EH (cell line): ENCODE measurements at places on chromosomes 4 and X.

- peak; percentile 45 for DNase-seq
Observed at GRCh38 chr4:101835121-101835904, 44.8 kb downstream of the BANK1 start.

DNA sequence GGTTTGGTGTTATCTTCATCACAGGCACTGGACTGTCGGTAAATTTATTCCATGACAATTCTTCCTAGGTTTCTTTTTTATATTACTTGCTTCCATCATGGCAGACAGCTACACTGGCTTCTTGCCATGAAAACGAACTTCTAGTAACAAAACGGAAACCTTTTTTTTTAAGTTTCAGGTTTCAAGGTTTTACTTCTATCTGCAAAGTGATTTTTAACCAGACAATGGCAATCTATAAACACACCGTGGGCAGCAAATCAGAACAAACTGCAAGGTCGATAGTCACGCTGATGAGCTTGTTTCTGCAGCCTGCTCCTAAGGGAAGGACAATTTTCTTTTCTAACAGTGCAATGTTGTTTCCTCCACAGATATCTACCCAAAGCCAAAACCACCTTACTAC lies 29.9 kb downstream of the XG start:
- DNase-seq: no peak

- DNase-seq: no peak
Observed at GRCh38 chrX:790041-790506, 159.5 kb downstream of the SHOX start.

DNA sequence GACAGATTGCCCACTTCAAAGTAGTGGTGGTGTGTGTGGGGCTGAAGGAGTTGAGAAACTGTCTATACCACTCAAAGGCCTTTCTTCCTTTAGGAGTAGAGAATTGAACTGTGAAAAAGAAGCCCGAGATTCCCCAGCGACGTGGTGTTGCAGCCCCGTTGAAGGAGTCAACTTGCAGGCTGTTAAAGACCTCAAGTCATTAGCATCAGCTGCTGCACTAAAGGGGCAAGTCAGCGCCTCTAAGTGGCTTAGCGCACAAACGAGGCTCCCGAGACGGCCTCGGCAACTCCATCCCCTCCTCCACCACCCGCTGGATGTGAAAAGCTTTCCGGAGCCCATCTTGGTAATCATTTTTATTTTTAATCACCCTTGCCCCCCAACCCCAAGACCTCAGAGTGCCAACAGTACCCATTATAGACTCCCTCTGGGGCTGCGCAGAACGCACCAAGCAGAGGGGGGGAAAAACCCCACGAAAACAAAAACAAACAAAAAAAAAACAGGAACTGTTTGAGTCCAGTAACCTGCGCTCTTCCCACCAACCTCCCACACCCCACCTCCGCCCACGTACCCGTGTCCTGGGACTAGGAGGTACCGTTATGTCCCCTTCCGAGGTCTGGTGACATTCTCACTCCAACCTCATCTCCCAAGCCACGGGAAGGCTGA lies 913 bp upstream of the PRDM8 start:
- no peak for DNase-seq

- no peak for DNase-seq
Observed at GRCh38 chrX:104084534-104085277, 8.7 kb upstream of the TMSB15C start.

DNA sequence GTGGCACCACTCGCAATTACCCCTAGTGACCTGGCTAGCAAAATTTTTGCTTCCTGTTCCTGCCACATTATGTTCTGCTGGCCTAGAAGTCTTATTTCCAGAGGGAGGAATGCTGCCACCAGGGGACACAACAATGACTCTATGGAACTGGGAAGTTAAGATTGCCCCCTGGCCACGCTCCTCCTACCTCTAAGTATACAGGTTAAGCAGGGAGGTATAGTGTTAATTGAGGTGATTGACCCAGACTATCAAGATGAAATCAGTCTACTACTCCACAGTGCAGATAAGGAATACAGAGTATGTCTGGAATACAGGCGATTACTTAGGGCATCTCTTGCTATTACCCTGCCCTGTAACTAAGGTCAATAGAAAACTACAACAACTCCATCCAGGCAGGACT lies 48.8 kb upstream of the SMARCAD1 start:
- no peak for DNase-seq

DNA sequence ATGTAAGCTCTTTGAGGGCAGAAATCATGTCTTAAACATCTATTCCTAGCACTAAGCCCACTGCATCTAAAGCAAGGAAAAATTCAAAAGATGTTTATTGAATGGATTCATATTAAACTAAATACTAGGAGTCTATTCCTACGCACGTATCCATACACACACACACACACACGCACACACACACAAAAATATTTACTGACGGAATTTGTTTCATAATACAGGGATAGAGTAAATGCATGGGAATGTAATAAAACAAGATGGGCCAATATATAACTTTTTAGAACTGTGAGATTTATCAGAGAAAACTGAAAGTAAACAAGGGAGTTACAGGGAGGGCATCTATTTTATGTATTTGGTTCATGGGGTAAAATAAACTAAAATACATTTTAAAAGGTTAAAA lies 57.6 kb downstream of the WDFY3 start:
- no peak for DNase-seq

DNA sequence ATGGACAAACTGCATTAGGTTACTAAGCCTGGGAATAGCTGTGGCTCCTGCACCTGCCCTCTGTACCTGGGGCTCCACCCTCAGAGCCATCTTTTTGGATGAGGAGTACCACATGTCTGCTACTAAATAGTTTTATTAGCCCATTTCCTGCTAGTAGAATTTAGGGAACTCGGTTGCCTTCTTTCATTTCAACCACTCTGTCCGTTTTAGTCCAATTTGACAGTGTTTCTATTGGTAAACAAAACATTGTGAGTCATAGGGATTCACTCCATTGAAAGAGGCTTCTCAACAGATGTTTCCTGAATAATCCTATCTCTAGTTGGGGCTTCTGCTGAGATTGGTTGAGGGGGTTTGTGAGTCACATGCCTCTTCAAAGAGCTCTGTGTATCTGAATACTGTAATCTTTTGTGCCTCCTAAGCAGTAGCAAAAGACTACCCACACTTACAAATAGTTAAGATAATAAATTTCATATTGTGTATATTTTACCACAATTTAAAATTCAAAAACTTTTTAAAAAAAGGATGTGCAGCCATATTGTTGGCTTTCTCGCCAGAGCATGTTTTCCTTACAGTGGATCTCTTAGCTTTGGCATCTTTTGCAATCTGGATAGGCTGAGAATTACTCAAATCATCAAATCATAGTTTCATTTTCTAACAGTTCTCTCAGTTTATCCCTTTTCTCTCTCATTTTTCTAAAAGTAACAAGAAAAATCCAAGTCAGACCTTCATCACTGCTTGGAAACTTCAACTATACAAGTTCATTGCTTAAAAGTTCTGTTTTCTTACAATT lies 9.9 kb downstream of the FAM200B start:
- peak; percentile 87 for DNase-seq

DNA sequence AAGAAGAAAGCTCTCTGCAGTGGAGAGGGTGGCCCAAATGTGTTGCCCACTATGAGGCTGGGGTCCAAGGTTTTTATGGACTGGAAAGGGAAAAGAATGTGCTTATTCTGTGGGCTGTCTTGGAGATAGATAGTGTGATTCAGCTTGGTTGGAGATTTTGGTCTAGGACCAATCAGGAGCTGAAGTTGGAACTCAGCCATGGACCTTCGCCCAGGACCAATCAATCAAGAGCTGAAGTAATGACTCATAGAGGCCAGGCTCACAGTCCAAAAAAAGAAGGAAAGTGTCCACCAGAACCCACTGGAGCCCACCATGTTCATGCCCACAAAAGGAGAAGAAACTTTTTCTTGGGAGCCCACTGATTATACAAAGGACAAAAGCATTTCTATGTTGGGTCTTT lies 369.5 kb downstream of the UBE2NL start:
- DNase-seq: no peak

DNA sequence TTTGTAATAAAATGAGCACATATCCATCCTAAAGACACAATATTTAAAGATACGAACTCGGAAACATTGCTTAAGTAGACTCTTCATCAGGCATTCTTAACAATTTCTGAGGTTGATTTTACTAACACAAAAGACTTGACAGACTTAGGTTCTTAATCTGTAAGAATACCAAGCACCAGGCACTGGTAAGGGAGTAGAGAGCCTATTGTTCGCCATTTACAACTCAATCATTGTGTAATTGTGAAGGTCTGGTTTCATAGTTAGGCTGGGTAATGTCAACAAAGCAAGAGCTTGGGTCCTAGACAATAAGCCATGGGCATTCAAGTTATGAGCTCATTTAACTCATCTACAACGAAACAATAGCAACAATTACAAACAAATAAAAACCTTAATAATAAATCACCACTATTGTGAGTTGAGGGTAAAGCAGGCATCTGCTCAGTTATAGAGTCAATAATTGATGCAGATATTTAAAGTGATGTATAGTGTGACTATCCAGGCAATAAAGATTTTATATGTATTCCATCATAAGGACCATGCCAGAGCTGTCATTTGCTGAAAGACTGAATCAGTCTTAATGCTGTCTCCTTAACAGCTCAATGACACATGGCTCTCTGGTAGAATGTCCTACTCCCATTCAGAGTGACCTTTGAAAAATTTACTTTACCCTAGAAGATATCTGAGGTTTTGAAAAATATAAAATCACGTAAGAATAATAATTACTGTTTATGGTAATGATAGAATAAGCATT lies 664.0 kb upstream of the PCDH7 start:
- DNase-seq: no peak

GRCh38 chr4:27635936-27636913 lies 775.6 kb downstream of the STIM2 start:
- no peak for DNase-seq

DNA sequence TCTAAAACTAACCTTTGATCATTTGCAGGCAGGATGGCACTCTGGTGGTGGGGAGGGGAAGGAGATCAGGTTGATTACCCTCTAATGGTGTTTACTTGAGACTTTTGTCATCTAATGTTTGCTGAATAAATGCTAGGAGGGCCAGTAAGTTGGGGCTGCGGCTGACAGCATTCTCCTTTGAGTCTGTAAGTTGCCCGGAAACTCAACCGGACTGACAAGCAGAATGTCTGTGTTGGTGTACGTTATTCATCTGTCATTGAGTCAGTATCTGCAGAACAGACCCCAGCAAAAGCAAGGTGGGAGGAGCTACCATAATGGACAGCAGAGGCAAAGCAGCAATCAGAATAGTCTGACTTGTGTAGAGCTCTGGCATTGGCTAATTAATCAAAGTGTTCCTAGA lies 1210.6 kb upstream of the PABPC4L start:
- DNase-seq: no peak

DNA sequence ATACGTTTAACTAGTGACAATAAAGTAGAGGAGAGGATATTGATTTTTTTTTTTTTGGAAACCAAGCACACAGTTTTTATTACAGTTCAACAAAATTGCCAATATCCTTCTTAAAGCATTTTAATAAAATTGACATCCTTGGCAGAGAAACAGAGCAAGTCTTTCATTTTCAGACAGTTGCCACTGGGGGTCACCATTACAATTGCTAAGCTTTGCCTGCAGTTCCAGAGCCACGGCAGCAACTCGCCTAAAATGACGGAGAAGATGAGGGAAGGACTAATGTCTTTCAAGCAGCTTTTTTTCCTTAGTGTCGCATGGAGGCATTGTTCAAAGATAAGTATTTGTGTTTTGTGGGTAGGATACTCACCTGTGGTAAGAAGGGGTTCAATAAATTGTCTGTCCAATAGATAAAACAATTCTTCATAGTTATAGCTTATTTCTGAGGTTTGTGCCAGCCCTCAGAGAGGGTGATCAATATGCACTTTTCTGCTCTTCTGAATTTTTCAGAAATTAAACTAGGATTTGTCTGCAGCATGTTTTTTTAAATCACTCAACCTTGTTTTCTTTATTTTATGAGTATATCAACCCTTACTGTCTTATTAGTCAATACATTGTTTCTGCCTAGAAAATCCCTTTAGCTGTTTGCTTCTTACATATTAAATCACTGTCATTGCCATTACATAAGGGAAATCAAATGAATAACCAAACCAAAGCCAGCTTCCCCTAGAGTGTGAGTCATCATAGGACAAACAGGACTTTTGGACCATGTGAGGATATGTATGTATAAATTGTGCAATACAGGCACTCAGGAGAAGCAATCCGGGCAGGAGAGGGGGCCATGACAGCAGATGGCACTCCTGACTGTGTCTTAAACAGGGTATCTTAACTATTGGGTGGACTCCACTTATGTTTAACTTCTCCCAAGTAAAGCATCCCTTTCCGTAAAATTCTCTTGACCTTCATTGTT lies 508.1 kb upstream of the ARX start:
- no peak for DNase-seq

DNA sequence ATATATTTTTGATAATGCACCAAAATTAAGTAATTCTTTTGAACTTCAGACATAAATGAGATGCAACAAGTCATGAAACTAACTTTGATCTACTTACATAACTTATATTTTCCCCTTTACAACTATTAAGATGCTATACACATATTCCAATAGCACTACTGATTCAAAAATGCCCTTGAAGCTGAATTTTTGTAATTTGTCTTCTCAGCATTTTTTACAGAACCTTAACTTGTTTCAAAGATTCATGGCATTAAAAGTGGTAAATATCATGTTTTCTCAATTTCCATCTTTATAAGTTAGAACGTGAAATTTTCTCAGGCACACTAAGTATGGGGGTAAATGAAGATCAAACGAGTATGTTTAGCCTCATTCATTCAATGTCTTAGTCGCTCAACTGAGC lies 460.0 kb upstream of the FAM241A start:
- no peak for DNase-seq

- DNase-seq: peak; percentile 36
Observed at GRCh38 chr4:57249083-57249482, 138.9 kb upstream of the IGFBP7 start.

- no peak for DNase-seq
Observed at GRCh38 chrX:44765556-44765955, 78.3 kb upstream of the DUSP21 start.

DNA sequence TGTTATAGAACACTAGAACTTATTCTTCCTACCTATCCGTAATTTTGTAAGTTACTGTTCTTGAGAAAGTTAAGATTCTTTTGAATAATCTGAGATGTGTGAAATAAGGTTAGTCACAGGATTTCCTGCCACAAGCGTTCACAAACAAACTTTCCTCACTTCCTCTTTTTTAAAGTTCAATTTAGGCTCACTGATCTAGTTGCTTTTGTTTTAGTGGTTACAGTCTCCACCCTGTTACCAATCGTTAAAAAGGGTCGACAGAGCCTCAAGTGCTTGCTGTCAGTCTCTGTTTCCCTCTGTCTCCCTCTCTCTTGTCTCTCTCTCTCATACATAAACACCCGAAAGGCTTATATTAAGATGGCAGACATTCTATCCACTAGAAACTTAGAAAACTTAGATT lies 35.9 kb upstream of the STK26 start:
- DNase-seq: no peak

GRCh38 chrX:23548164-23548563 lies 119.1 kb upstream of the PRDX4 start:
- peak; percentile 39 for DNase-seq

- DNase-seq: no peak
Observed at GRCh38 chr4:116724249-116724648, 361.1 kb downstream of the TRAM1L1 start.

DNA sequence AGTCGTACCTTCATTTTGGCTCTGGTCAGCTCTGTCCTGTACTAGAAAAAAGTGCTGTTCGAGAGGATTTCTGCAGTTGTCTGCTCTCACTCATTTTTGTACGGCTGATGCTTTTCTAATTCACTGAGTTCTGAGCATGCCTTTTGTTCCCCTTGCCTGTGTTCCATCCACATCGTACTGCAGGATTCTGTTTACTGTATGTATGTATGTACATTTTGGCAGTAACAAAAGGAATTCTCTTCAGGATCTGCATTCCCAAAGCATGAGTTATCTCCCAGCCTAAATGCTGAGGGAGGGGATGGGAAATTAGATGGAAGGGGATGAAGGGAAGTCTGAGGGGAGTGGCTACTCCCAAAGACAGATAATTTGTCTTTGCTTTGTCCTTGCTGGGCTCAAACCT lies 87.6 kb downstream of the GBA3 start:
- DNase-seq: no peak
